Stimulated activated CD4-positive, alpha-beta T cell treated with anti-CD3 and anti-CD28 coated beads, Interleukin-4, amount 100 ng/mL, for 4 hours (primary cell): ENCODE measurements at places on chromosomes 3 and 15.

- no peak for DNase-seq
Measured at GRCh38 chr15:61041886-61042285, 187.2 kb downstream of the RORA start.

GRCh38 chr3:125356140-125357026 is 18.7 kb downstream of the ZNF148 start:
- DNase-seq: no peak

GRCh38 chr3:65330072-65330471 is 642.3 kb upstream of the ADAMTS9 start:
- DNase-seq: no peak

DNA sequence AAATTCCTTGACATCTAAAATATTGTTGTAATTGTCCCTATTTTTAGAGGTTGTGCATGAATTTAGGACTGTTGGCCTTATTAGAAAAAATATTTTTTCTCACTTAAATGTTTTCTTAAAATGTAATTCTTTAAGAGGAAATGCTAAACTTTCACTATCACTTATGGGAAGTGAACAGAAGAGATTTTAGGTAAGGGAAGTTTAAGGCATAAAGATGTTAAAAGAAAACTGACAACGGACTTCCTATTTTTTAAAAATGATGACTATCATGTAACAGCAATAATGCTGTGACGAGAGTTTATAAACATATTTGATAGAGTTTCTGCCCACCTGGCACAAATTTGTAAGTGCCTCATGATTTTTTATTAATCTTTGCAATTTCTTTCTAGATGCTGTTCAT is 3.1 kb downstream of the C3orf38 start:
- no peak for DNase-seq

DNA sequence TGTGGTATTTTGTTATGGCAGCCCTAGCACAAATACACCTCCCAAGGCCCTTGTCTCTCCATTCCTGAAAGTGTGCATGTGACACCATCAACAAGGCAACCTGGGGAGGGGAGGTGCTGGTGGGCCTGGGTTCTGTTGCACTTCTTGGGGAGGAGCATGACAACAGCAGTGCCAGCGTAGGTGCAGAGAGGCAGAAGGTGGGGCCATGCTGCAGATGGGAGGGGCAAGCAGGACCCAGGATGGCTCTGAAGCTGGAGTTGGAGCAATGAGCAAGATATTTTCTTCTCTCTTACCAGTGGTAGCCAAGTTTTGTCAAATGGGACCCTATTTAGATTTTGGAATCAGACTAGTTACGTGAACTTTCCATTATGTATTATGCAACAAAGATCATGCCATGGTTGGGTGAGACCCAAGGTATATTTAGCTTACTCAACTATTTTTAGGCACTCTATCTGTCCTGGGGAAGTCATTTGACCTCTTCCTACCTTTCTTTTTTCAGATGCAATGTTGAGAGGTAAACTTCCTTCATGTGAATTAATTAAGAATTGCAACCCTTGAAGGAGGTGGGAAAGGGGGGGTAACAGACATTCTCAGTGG is 3.4 kb downstream of the FYCO1 start:
- no peak for DNase-seq

GRCh38 chr3:190234621-190235020 is 87.6 kb downstream of the CLDN1 start:
- no peak for DNase-seq

DNA sequence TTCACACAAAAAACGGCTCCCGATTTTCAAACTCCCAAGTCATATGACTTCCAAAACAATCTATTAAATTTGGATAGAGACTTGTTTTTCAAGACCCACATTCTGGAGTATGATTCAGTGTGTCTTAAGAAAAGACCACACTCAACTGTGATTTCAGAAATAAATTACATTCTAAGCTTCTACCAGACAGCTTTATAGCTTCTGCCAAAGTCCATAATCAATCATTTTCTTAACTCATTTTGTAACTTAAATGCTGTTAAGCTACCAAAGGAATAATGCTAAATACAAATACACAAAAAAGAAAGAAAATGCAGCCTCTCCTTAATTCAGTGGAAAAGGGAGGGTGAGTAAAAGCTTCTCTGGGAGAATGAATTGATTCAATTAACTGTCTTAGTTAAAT is 192.3 kb upstream of the P2RY1 start:
- DNase-seq: no peak

GRCh38 chr3:53180305-53181023 is 19.5 kb downstream of the PRKCD start:
- no peak for DNase-seq

DNA sequence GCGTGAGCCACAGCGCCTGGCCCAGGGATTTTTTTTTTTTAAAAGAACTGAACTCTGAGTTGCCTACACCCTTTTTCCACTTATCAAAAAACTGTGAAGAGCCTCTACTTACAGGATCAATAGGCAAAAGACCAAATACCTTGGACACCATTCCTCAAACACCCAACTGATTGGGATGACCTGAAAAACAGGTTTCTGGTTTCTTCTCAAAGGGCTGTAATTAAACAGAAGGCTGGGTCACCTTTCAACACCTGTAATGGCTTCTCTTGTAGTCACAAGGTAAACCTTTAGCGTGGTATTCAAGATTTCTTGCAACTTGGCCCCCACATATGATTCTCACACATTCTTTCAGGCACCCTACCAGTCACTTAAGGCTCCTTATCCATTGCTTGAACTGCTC is 38.4 kb upstream of the PLXND1 start:
- DNase-seq: no peak

DNA sequence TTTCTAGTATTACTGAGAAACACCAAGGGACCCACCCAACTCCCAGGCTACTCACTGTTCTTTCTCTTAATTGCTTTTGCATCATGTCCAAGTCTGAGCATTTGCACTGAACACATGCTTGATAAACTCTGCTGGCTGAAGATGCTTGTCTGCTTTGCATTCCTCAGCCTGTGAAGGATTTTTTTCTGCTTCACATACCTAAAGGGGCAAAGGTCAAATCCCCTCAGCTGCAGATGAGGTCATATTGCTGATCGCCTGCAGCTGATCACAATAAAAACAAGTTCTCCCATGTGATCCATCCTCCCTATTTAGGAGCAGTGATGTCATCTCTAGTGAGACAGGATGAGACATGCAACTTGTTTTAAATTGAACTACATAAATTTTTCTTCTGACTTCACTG is 84.6 kb upstream of the DCBLD2 start:
- DNase-seq: no peak

DNA sequence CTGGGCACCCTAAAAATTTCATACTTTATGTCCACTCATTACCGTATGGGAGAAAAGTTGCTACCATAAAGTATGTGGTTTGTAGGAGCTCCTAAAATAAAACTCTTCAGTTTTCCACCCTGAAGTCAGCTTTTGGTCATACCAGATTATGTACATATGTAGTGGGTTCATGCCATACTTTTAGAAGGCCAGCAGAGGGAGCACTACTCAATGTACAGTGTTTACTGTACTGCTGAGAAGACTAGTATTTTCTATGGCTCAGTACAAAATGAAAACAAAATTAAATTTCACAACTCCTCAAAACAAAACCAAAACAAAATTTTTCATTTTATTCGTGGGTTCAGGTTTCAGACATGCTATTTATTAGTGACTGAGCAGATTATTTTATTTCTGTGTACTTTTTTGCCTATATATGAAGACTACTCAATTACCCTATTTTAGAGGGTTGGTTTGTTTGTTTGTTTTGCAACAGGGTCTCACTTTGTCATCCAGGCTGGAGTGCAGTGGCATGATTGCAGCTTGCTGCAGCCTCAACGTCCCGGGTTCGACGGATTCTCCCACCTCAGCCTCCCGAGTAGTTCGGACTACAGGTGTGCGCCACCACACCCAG is 24.3 kb downstream of the NXPE3 start:
- peak; percentile 41 for DNase-seq

DNA sequence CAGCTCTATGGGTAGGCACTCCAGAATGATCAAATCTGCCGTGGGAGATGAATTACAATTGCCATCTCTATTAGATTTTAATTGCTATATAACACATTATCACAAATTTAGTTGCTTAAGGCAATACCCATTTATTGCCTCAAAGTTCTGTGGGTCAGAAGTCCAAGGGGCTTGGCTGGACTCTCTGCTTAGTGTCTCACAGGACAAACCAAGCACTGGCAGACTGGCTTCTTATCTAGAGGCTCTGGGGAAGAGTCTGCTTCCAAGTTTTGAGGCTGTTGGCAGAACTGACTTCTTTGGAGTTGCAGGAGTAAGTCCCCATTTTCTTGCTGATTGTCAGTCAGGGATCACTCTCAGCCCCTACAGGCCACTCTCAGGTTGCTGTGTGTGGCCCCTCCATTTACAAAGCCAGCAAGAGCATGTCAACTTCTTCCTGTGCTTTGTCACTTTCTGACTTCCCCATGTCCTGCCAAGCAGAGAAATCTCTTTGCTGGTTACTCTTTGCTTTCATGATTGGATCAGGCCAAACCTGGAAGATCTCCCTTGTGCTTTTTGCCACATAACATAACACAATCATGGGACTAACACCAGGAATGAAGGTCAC is 93.5 kb upstream of the PRICKLE2 start:
- DNase-seq: no peak

DNA sequence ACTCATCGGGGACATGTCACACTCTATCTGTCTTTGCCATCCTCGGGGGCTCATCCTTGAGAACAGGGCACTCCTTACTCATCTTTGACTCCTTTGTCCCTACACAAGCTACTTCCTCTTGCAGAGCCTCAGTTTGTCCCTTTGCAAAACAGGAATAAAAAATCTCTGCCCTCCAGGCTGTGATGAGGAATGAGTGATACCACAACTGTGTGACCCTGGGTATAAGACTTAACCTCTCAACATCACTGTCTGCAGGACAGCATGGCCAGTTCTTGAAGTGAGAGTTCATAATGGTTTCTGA is 48.5 kb downstream of the IQSEC1 start:
- no peak for DNase-seq

DNA sequence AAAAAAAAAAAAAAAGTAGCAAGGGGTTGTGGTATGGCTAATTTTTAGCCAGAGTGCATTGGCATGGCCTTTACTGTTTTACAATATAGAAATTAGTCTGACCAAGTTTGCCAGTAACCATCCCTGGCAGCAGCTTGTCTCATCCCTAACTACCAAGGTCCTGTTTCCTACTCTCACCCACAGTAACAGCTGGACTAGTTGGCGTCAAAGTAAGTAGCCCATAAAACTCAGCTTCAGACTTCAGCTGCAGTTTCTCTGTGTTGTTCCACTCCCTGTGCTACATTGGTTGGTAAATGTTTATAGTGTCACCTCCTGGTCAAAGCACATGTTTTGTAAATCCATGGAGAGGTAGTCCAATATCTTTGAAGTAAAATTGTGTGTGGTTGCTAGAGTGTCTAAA is 691.3 kb downstream of the ZPLD1 start:
- no peak for DNase-seq

DNA sequence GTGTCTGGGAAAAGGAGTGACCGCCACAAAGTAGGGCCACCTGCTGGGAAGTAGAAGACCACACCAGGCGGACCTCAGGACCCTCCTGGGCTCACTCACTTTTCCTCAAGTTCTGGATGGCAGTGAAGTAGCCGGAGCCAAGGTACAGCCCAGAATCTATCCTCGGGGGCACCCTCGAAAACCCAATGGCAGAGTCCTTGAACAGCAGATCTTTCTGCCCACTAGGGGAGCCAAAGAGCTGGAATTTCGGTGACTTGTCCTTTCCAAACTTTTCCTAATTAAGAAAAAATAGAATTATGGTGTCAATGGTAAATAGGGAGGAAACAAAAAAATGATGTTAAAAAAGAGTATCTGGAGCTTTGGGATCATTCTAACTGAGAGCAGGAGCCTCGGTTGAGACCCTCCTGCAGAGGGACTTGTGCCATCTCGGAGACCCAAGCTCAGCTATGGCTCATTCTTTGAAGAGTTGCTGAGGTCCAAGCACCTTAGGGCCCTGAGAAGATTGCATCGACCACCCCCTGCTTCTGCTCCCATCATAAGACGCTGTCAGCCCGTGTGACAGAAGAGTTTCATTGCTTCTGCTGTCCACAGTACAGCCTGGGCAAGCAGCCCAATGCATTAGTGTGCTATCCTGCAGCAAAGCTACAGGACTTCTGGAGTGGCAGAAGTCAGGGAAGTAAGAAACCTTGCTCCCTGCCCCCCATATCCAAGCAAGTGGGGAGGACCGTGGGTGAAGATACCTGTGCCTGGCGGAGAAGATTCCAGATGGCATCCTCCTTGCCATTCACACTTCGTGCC is 14.8 kb downstream of the LTF start:
- no peak for DNase-seq

GRCh38 chr15:80530737-80531365 is 126.7 kb downstream of the ARNT2 start:
- DNase-seq: no peak

- no peak for DNase-seq
Measured at GRCh38 chr15:63057468-63058345, 15.2 kb downstream of the TPM1 start.

DNA sequence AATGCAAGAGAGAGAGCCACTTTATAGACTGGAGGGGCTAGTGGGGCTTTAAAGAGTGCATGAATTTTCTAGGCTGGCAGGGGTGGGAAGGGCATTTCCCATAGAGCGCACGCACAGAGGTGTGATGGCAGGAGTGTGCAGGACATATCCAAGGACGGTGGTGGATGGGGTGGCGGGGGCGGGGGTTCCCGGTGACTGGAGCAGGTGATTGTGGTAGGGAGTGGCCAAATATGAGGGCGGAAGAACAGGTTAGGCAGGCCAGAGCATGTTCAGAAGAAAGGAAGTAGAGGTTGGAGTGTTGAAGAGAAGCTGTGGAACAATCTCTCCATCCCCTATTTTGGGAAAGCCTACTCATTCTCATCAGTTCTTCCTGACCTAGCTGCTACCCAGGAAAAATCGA is 18.1 kb downstream of the FAM81A start:
- no peak for DNase-seq

DNA sequence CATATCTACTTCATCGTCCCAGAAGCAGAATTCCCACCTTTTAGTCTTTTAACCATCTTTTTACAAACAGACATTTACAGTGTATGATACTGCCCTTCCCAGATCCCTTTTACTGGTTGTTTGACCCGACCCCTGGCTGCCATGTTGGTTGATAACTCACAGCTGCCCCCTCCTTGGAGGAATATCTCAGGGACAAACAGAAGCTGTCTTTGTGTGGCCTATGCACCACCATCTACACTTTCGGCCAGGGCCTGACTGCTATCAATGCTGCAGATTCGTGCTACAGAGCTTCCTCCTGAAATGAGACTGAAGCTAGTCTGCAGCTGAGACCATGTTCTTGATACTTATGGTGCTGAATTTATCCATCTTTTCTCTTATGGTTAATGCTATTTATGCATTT is 6.6 kb upstream of the POLQ start:
- no peak for DNase-seq

DNA sequence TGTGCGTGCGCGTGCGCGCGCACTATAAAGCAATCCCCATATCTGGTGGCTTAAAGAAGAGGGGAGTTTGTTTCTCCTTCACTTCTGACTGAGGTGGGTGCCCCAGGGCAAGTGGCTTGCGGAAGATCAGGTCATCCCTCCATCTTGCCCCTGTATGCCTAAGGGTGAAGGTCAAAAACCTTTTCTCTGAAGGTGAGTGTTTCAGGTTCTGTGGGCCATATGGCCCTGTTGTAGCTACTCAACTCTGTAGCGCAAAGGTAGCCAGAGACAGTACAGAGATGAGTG is 5.5 kb downstream of the ABTB1 start:
- no peak for DNase-seq

DNA sequence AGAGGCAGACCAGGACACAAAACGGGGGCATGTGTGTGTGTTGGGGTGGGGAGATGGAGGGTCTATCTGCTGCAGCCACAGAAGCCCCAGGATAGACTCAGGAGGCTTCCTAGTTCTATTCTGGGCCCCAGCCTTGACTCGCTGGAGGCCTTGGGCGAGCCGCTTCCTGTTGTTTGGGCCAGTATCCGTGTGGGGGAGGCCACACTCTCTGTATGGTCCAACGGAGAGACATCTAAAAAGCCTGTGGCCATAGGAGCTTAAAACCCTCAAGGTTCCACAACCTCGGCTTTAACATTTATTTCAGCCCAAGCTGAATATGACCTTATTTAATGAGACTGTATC is 32.8 kb downstream of the POC1A start:
- no peak for DNase-seq
